Transverse colon (tissue), 4 donors: ENCODE measurements at places on chromosomes 1 and 21. TPM values are rescaled to one million over a fixed set of nuclear protein-coding genes. Genes with fewer than 3 reads are reported as not detected.
A peak's percentile ranks its signal among the peaks of the same experiment; 100 is the strongest.

The ERICH3 gene
- under 0.01 TPM for total RNA-seq

- DNase-seq, result no peak
These were observed 53.1 kb downstream of the ETS2 start for GRCh38 chr21:38858812-38859205.

DNA sequence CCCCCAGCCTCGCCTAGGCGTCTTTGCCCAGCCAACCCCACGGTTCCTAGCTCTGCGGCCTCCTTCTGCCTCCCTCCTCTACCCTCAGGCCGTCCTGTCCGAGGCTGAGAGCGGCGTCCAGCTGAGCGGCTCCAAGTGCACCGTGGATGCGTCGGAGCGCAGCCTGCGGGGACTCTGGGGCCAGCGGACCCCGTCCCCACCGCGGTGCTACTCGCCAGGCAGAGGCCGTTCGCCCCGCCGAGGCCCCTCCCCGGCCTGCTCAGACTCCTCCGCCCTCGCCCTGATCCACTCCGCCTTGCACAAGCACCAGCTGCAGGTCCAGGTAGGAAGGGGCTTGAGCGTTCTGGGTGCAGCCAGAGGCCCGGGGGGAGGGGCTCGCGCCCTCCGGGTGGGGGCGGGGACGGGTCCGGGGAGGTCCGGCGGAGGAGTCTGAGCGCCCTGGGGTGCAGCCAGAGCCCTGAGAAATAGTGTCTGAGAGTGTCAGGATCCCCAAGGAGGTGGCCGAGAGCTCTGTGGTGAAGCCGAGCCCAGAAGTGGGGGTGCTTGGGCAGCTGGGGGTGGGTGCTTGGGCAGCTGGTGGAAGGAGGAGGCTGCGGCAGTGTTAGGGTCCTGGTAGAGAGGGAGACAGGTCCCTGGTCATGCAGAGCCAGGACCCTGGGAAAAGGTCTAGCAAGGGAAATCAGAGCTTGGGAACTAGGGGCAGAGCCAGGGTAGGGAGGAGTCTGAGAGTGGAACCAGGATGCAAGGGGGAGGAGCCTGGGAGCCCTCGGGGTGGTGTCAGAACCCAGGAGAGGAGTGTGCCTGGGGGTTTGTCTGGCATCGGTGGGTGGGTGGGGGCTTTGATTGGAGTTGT lies 3.2 kb upstream of the NBPF3 start:
- peak; percentile 45 for DNase-seq

- peak; percentile 46 for DNase-seq
These were observed 94.1 kb downstream of the CLDN17 start for GRCh38 chr21:30072496-30072895.

GRCh38 chr1:46406881-46407608 lies 12.9 kb downstream of the FAAH start:
- no peak for DNase-seq

GRCh38 chr1:6745073-6745472 lies 40.2 kb upstream of the CAMTA1 start:
- DNase-seq, result no peak

- no peak for DNase-seq
These were observed 73.4 kb downstream of the ST6GALNAC3 start for GRCh38 chr1:76147917-76148316.
